ENCODE measurements at places on chromosomes 3 and 15. TPM values are rescaled to one million over a fixed set of nuclear protein-coding genes. Genes with fewer than 3 reads are reported as not detected.

The KBTBD12 gene
- 1.8 TPM for total RNA-seq

The MYH15 gene
- total RNA-seq, result 1.2 TPM

The SPESP1 gene
- total RNA-seq, result 4.8 TPM

The GOLGA6L4 gene
- total RNA-seq, result 2.1 TPM

The ARGFX gene
- not detected for total RNA-seq

The DAZL gene
- 0.23 TPM for total RNA-seq

The VEPH1 gene
- total RNA-seq, result 26.1 TPM

The MESP2 gene
- 0.92 TPM for total RNA-seq

The NEK11 gene
- 44.1 TPM for total RNA-seq

The MASP1 gene
- total RNA-seq, result 24.2 TPM

The CCR3 gene
- not detected for total RNA-seq

The PP2D1 gene
- not detected for total RNA-seq

The ZPLD1 gene
- 0.46 TPM for total RNA-seq

The NR1I2 gene
- 0.23 TPM for total RNA-seq

The C3orf22 gene
- not detected for total RNA-seq

The SLMAP gene
- 63.4 TPM for total RNA-seq

The AMT gene
- 3.9 TPM for total RNA-seq

The SLC2A2 gene
- total RNA-seq, result not detected

The OR5K1 gene
- total RNA-seq, result not detected

The ITIH1 gene
- total RNA-seq, result not detected

The CNTN6 gene
- total RNA-seq, result 35.1 TPM

The CNOT10 gene
- 47.3 TPM for total RNA-seq

The CLDN16 gene
- 0.46 TPM for total RNA-seq

The PLXND1 gene
- 26.8 TPM for total RNA-seq

The PATL2 gene
- total RNA-seq, result not detected

All from diencephalon (tissue), 1 donor.